ENCODE measurements at places on chromosomes 7 and 10.

DNA sequence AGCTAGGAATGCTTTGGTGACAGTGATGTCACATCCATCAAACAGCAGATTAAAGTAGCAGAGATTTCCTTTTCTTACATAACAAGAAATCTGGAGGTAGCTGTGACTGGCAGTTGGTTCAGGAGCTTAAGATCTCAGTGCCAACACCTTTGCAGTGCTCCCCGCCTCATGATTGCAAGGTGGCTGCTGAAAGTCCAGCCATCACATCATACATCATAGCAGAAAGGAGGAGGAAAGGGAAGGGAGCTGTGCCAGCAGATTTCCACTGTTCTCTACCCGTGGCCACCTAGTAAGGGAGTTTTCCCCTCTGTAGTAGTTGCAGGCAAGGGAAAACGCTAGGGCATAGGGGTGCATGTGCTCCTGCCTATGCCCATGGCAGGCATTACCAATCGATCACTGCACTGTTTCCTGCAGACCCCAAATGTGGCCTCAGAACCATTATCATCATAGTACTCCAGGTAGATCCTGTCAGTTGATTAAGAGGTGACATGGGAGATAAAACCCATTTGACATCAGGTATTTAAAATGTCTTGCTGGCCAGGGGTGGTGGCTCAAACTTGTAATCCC is 57.9 kb upstream of the GTF2IRD1 start:
- DNase-seq, result no peak

DNA sequence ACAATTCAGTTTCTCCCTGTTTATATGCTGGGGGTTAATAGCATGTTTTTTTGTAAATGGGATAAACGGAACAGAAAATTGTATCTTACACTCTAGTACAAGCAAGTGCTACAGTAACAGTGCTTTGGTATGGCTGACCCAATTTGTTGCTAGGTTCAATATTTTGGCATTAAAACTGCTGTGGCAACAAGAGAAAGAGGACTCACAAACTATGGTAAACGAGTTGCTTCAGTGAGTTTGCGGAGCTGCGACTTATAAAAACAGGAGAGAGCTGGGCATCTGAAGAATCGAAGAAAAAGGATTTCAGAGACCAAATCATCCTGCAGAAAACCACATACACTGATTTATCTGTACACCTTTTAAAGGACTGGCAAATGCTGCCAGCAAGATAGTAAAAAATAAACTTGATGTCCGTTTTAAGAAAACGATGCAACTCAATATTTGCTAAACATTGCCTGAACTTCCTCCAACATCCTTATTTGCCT is 2.2 kb downstream of the GLUD1 start:
- DNase-seq, result peak; percentile 63

- peak; percentile 35 for DNase-seq
Observed at GRCh38 chr10:119243488-119243887, 36.1 kb downstream of the GRK5 start.

- no peak for DNase-seq
Observed at GRCh38 chr10:49170632-49171325, 17.4 kb downstream of the TMEM273 start.

DNA sequence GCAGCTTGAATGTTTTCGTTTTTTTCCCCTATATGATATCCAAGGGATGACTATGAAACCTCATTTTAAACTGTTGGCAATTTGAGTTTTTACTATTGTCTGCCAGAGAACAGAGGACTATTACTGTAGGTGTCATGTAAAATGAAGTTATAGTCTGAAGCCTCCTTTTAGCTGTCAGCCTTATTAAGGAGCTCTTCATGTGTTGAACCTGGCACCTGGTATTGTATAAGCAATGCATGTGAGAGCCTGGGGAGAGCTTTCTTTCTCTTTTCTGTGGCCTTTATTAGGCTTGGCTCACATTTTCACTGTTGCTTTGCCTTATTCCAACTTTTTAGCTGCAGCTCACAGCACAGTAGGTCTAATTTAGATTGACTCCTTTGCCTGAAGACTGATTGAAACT is 119.1 kb upstream of the FOXP2 start:
- no peak for DNase-seq

- DNase-seq, result no peak
Observed at GRCh38 chr10:28186461-28186860, 116.4 kb downstream of the MPP7 start.

DNA sequence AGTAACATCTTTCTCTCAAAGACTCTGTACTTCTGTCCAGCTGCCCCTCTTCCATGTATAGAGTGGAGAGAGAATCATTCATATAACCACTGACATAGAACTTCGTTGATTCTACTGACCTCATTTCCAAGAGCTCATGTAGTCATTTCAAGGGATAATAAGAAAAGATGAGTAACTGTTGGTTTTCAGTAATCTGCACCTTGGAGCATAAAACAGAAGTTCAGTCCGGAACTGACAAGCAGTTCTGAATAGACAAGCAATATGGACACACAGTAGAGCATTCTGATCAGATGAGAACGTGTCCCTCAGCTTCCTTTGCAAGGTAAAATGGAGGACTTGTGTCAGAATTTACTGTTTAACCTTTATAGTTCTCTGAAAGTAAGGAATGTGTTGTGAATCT is 847.1 kb downstream of the REEP3 start:
- DNase-seq, result no peak

- no peak for DNase-seq
Observed at GRCh38 chr10:7337431-7338171, 73.2 kb downstream of the SFMBT2 start.

DNA sequence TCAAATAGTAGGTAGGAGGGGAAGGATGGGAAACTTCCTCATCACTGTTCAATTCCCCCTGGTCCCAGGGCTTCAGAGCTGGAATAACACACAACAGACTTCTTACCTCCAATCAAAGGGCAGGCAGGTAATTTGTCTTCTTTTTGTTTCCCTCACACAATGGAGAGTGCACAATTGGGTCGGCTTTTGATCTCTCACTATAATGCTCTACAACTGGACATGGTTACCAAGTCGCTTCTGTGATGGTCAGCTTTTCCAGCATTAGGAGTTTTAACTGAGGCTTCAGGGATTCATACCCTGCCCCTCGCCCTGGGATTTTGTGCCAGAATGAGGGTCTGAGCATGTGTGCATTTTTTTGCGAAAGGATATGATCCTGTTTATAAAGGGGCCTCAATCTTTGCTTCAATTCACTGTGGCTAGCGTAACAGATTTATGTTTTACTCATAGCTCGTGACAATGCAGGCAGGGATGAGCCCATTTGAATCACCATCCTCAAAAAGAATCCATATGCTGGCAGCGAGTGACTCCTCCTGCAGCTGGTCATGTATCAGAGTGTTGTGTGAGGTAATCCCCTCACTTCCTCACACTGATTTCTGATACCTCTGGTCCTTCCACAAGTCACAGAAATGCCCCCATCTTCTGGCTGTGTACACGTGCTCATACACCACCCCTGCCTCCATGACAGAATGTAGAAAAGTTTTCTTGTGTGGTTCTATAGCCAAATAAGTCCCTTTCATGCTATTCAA is 189.6 kb downstream of the CTTNBP2 start:
- DNase-seq, result no peak

DNA sequence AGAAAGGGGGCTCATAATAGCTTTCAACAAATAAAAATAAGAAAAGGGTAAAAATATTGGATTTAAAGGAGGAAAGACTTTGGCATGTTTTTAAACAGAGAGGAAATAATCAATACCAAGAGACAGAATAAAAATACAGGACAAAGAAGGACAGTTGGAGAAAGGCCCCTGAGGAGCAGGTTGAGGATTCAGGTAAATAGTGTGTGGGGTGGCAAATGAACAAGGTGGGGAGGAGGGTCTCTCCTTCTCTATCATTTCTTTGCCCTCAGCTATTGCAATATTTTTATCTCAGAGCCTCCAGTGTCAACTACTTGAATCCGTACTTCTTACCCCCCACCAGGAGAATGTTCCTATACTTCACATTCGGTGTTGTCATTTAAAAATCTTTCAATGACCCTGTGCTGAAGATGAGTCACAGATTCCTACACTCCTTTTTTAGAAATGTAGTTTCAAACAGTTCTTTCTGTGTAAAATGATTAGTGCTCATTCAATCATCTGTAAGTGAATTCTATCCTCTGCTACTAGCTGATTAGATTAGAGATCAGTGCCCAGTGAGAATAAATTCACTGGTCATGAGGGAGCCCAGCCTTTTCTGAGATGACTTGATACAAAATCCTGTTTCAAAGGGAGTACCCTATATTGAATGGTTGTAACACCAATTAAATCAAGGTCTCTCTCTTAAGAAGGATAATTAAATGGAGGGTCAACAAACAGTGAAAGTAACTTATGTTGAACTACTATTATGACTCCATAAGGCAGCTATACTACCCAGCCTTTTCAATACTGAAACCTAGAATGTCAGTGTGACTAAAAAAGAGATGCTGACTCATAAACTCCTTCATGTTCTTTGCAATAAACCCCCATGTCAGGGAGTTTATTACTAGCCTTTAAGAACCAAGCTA is 50.4 kb upstream of the WNT16 start:
- DNase-seq, result no peak

DNA sequence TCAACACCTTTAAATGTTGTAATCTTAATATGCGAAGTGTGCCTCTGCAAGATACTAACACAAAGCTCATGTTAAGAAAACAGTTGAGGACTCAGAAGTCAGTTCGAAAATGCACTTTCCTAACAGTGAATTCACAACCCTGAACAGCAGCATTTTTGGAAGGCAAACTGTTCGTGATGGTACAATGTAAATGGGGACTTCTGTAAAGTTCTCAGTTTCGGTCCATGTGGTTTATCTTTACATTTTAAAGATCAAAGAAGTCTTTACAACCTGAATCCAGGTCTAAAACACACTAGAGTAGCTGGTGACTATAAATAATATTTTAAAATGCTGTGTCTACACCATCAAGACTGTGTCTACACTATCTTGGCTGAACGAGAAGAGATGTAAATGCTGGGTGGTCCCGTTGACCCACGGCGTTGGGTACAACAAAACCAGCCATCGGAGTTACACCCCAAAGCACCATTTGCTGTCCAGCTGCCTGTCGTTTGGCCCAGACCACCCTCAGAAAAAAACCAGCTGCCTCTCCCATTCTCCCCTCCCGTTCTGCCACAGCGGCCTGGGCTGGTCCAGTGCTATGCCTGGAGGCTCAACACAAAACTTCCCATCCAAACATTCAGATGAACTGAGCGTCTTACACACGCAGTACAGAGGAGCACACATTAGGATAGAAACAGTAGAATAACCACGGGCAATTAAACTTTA is 42.9 kb downstream of the MKI67 start:
- DNase-seq, result no peak

GRCh38 chr7:29516491-29516890 is 47.1 kb upstream of the PRR15 start:
- DNase-seq, result no peak

DNA sequence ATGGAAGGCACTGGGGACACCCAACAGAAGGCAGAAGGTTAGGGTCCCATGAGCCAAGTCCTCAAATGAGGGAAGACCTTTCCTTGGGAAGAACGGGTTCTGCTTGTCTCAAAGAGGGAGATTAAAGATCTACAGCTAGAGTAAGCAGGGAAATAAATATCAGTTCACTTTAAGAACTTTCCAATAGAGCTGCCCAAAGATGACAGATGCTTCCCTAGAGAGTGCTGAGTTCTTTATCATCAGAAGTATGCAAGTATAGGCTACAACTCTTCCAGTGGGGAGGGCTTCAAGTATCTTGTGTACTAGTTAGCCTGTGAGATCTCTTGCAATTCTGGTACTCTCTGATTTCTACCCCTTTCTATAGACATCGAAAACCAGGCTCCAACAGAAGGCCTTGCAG is 39.4 kb downstream of the EMX2 start:
- no peak for DNase-seq

- no peak for DNase-seq
Observed at GRCh38 chr7:36852017-36852416, 127.7 kb upstream of the AOAH start.
